ENCODE measurements at places on chromosomes 3 and 15. TPM values are rescaled to one million over a fixed set of nuclear protein-coding genes. Genes with fewer than 3 reads are reported as not detected.

DNA sequence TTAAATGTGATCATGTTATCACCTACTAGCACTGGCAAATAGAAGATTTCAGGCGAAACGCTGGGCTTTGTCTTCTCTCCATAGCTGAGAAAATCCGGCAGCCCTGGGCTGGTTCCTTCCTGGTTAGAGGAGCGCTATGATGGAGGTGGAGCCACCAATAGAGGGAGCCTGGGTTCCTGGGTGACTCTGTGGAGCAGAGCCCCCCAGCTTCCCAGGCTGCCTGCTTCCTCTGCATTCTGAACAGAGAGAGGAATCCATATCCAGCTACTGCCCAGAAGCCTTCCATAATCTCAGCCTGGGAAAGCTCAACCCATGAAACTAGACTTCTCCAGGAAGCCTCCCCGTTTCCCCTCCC is 32.6 kb upstream of the IQSEC1 start:
- DNase-seq = no peak

GRCh38 chr3:172786036-172786435 is 35.5 kb downstream of the ECT2 start:
- DNase-seq = no peak

DNA sequence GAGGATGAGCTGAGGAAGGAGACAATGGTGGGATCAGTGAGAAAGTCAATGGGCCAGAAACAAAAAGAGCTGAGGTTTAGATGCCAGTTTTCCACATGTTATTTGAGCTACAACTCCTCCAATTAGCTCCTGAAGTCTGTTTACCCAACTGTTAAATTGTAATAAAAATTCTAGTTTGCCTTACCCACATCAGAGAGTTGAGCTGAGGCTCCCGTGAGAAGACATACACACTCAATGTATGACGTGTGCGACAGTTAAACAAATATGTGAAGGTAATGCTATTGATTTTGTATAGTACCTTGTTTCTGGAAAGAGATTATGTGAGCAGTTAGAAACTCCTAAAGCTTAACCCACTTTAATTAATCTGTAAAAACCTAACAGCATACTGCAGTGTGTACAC is 318.1 kb upstream of the GRM7 start:
- no peak for DNase-seq

DNA sequence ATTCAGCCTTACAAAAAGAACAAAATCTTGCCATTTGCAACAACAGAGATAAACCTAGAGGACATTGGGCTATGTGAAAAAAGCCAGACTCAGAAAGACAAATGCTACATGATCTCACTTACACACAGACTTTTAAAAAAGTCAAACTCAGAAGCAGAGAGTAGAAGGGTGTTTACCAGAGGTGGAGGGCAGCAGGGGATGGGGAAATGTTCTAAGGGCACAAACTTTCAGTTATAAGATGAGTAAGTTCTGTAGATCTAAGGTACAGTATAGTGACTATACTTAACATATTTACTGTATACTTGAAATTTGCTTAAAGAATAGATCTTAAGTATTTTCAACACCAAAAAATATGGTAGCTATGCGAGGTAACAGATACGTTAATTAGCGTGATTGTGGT is 3.0 kb downstream of the MYEF2 start:
- DNase-seq = no peak

DNA sequence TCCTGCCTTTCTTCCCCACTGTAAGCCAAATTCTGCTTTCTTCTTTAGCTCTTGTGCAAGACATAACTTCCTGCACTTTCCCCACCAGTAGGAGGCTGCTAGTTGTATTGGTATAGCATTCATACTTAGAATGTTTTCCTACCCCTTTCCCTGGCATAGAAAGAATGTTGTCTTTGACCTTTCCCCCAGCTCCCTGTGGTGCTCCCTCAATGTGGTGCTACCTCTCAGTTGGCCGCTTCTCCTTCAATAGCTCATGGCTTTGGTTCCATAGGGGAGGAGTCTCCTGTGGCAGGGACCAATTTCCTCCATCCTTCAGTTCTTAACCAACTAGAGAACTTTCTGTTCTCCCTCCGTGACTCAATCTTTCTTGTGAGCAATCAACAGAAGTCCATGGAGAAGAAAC is 67.5 kb upstream of the AKAP13 start:
- DNase-seq = no peak

DNA sequence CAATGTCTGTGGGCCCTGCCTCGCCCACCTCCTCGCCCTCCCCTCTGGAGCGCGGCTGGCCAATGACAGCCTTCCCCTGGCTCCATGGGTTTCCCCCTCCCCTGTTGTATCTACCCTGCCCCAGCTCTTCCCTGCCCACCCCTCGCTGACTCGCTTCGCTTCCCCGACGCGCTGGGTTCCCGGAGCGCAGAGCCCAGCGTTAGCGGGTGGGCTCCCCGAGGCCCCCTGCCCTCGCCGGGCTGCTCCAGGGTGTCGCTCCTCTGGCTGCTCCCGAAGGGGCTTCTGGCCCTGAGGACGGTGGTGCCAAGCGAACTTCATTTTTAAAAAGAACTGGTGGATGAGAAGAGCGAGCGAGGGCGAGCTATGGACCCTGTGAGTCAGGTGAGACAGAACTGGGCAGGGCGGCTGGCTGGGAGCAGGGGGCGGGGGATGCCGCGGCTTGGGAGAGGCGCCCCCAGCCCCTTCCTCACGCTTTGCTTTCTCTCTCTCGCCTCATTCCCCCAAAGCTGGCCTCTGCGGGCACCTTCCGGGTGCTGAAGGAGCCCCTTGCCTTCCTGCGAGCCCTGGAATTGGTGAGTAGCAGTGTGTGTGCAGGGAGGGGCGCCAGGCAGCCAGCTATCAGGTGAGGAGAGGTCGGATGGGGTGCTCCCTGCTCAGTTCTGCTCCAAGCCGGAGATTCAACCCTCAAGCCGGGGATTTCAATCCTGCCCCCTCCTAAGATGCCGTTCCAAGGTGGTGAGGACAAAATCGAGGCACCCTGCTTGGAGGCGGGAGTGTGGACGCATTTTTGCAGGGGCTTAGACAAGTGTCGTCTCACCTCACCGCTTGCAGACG is at the start of gene SYNPR:
TSS of gene SYNPR (plus strand) at position 138 of the 834 bp plus-strand sequence.
- DNase-seq = peak; percentile 77

GRCh38 chr15:45544266-45545023 is 21.9 kb upstream of the SLC30A4 start:
- DNase-seq = no peak

- DNase-seq = peak; percentile 3
Measured at GRCh38 chr3:189146848-189147247, 24.9 kb upstream of the TPRG1 start.

DNA sequence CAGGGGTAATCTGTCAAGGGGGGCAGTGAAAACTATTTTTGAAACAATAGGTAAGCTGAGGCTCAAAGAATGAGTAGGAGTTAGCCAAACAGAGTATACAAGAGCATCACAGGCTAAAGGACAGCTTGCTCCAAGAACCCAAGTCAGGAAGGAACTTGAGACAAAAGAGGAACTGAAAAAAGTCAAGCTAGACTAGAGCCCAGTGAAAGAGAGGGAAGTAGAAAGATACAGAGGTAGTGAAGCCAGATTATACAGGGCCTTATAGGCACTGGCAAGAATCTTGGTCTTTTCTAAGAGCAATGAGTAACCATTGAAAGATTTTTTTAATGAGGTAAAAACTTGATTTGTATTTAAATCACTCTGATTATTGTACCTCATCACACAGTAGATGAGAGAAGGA is 69.9 kb downstream of the FILIP1L start:
- DNase-seq = no peak

DNA sequence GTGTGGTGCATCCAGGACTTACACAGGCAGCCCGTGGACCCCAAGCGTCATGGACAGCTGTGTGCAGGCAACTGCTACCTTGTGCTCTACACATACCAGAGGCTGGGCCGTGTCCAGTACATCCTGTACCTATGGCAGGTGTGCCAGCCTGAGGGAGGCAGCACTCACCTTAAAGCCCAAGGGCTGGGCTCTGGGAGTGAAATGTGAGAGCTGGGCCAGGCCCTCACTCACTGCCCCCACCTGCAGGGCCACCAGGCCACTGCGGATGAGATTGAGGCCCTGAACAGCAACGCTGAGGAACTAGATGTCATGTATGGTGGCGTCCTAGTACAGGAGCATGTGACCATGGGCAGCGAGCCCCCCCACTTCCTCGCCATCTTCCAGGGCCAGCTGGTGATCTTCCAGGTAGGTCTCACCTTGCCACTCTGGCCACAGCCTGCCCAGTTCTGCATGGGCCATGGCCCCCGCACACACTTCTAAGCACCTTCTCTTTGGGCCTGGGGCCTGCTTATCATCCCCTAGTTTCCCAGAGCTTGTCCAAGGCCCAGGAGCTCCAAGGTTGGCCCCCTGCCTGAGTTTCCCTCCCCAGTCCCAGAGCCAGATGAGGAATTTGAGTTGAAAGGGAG is 11.0 kb downstream of the VILL start:
- no peak for DNase-seq

- no peak for DNase-seq
Measured at GRCh38 chr3:177944228-177944661, 592.0 kb upstream of the KCNMB2 start.

DNA sequence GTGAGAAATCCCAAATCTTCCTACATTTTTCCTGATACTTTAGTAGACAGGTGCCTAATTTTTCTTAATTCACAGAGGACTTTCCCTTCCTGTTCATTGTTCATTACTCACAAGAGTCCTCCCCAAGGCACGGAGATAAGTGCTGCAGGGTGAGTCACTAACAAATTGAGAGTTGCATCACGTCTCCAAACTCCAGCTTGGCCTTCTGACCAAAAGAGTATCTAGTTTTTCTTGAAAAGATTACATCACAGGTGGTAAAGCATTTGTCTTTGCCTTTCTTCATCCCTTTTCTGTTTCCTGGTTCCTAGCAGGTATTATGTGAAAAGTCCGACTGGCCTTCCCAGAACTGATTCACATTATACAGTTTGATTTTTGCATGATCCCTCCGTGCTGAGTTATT is 24.9 kb upstream of the RASGRP1 start:
- DNase-seq = no peak

GRCh38 chr15:89492934-89493631 is 3.3 kb downstream of the RHCG start:
- no peak for DNase-seq

DNA sequence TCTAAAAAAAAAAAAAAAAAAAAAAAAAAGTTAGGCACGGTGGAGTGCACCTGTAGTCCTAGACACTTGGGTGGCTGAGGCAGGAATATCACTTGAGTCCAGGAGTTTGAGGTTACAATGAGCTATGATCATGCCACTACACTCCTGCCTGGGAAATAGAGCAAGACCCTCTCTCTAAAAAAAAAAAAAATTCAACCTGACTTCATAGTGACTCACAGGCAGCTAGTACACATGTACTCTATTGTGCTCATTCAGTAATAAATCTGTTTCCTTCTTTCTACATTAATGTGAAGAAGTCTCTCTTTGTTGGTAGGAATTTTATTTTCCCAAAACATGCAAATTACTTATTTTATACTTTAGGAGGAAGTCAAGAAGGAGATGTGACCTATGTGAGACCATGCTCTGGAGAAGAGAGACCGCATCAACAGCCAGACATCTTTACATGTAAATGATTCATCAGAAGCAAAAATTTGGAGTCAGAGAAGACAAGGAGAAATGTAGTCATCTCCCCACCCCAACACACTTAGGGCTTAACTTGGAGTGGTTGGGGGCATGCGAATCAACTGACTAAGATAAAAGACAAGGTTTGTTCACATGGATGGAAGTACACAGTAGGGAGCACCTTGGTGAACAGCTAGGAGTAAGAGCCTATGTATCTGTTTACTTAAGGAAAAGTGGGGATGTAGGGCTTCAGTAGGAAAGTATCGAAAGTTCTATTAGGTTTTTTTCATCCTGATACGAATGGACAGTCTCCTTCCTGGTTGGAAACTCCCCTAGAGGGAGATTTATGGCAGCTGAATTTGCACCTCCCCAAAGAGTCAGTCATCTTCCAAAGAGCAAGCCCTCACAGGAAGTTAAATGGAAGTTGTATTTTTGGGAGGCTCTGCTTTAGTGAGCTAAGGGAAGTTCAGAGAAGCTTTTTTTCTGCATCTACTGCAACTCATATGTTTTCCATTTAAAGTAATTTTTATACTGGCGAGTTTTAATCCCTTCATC is 23.0 kb upstream of the NMD3 start:
- no peak for DNase-seq

RASGRP1 gene
- 2.1 TPM for total RNA-seq

CYB561D2 gene
- total RNA-seq = 9.9 TPM

COL6A5 gene
- not detected for total RNA-seq

XCR1 gene
- not detected for total RNA-seq

FSIP1 gene
- 1.3 TPM for total RNA-seq

ZNF80 gene
- total RNA-seq = not detected

CKMT1A gene
- total RNA-seq = 35.0 TPM

MME gene
- total RNA-seq = 36.0 TPM

All from H1 (cell line).